ENCODE measurements at places on chromosomes 2 and 18.

DNA sequence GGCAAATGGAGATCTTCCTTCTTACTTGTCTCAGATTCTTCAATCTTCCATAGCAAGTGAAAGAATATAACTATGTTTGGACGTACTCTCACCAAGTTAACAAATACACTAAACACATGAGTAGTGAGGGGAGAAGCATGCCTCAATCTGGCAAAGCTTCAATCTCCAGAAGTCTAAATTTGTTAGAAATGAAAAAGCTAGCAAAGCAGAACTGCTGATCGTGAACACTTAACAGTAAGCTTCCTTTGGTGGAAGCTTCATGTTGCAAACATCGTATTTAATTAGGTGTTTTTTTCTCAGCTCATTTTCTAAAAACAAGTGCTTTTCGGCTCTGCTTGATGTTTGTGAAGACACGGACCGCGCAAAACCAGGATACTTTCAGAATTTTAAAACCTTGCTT lies 12.7 kb upstream of the SCN1A start:
- no peak for DNase-seq

- DNase-seq = no peak
Measured at GRCh38 chr2:71605781-71606241, 152.4 kb downstream of the DYSF start.

GRCh38 chr2:17576802-17577201 lies 36.3 kb downstream of the VSNL1 start:
- no peak for DNase-seq

GRCh38 chr2:163717515-163717914 lies 18.3 kb downstream of the FIGN start:
- no peak for DNase-seq

DNA sequence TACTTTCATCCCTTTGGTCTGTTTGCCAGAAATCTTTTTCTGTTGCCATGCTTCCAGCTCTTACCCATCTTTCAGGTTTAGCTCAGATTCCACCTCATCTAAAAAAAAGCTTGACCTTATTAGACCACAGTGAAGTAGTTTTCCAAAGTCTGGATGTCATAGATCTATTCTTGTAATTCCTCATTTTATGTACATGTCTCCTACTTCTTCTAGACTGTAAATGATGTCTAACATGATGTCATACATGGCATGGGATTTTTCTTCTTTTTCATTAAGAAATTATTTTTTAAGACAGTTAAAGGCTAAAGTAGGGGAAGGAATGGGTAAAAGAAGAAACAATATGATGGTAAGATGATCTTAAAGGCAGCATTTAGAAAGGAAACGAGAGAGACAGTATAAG lies 11.3 kb downstream of the GLS start:
- DNase-seq = no peak

All from H54 (cell line).